ENCODE measurements at places on chromosomes 16 and 17.

DNA sequence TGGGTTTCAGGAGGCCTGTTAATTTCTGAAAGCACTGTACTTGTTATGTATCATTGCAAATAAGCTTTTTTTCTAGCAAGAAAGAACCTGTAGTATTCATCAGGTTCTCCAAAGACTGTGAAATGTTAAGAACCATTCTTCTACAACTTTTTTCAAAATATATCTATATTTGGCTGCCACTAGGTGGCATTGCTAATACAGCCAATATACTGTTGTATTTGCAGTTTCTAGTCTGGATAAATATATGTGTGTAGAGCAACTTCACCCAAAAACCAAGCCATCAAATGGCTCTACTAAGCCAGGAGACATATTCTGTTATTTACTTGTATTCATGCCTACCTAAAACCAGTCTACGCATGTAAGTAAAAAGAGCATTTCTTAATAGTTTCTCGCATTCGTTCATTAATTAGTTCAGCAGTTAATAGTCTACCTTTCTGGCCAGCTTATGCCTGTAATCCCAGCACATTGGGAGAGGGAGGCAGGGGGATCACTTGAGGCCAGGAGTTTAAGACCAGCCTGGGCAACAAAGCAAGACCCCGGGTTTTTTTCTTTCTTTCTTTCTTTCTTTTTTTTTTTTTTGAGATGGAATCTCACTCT is 39.5 kb downstream of the VMP1 start:
- DNase-seq: no peak

GRCh38 chr17:71183066-71183660 is 937.7 kb upstream of the SOX9 start:
- no peak for DNase-seq

DNA sequence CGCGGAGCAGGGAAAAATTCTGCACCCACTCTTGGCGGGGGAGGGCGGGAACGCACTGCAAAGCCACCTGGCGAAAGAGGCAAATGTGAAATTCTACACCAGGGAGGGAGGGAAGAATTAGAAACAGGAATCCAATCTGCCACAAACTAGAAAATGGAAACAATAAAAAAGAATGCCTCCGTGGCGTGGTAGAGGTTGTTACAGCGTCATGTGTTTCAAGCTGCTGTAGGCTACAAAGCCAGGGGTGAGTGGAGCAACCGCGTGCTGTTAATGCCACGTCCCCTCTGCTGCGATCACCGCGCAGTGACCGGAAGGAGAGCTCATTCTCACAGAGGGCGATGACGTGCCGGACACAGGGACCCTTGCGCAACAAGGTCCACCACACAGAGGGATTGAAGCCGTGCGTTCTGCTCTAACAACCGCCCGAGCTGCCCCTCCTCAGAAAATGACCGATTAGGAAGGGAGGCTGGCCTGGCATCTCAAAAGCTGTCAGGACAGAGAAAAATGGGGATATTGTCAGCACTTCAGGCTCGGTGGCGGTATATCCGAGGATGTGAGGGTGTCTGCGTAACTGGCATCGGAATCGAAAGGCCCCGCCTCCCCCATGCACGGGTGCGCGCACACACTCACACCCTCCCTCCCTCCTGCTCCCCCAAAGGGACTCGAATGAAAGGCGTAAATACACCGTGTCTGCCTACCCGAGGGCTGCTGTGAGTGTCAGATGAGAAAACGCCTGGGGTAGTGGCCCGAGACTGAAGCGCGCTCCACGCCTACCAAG is 70.8 kb upstream of the TNRC6C start:
- peak; percentile 47 for DNase-seq

- DNase-seq: no peak
Observed at GRCh38 chr16:47278306-47278970, 134.7 kb upstream of the NETO2 start.

- DNase-seq: no peak
Observed at GRCh38 chr17:62188713-62189112, 123.6 kb upstream of the MED13 start.

DNA sequence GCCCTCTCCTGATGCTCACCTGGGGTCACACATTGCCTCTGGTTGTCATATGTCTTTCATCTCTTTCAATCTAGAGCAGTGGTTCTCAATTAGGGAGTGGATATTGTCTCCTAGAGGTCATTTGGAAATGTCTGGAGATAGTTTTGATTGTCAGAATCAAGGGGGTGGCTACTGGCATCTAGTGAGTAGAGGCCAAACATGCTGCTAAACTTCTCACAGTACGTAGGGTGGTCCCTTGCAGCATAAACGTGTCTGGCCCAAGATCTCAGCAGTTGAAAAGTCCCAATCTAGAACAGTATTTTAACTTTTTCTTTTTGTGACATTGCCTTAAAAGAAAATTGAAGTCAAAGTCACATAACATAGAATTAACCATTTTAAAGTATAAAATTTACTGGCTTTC is 30.5 kb upstream of the SLC5A10 start:
- DNase-seq: no peak

- no peak for DNase-seq
Observed at GRCh38 chr17:20105539-20106280, 96.6 kb downstream of the SPECC1 start.

GRCh38 chr17:73646409-73647300 is 2.4 kb upstream of the SDK2 start:
- no peak for DNase-seq

DNA sequence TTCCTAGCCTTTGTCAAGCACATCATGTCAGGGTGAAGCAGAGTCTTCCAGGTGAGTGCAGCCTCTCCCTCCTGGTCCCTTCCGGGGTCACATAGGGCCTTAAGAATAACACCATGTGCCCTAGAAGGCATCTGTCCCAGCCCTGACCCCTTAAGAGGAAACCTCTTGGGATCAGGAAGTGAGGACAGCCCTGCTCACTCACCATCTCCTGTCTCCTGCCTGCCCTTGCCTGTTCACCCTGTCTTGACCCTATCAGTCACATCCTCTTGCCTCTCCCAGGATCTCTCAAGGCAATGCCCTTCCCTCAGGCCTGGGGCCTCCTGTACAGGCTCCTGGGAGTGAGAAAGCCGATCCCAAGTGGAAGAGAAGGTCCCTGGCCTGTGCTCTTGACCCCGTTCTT is 13.9 kb downstream of the MYL4 start:
- no peak for DNase-seq

DNA sequence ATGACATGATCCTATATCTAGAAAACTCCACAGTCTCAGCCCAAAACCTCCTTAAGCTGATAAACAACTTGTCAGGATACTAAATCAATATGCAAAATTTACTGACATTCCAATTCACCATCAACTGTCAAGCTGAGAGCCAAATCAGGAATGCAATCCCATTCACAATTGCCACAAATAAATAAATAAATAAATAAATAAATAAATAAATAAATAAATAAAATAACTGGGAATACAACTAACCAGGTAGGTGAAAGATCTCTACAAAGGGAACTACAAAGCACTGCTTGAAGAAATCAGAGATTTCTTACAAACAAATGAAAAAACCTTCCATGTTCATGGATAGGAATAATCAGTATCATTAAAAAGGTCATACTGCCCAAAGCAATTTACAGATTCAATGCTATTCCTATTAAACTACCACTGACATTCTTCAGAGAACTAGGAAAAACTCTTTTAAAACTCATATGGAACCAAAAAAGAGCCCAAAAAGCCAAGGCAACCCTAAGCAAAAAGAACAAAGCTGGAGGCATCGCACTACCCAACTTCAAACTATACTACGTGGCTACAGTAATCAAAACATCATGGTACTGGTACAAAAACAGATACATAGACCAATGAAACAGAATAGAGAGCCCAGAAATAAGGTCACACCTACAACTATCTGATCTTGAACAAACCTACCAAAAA is 37.7 kb downstream of the BRIP1 start:
- DNase-seq: no peak

GRCh38 chr17:58244963-58245362 is 6.6 kb downstream of the LPO start:
- DNase-seq: no peak

DNA sequence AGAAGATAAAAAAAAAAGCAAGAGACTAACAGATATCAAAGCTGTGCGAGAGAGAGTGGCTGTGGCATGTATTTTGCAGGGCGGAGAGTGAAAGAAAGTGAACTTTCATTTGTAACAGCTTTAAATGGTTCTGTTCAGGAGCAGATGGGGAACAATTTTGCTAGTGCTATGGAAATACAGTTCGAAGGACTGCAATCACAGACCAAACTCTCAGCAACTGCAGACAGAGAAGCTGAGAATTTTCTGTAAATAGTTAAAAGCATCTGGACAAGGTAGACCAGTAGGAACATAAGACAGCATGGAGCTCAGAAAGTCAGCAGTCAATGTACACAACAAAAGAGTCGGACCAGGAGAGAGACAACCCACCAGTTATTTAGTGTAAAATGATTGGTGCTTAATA is 62.3 kb downstream of the TBX4 start:
- no peak for DNase-seq

GRCh38 chr16:68263559-68264127 is 683 bp upstream of the SLC7A6 start:
- no peak for DNase-seq
